ENCODE measurements at places on chromosomes 1 and 21.

DNA sequence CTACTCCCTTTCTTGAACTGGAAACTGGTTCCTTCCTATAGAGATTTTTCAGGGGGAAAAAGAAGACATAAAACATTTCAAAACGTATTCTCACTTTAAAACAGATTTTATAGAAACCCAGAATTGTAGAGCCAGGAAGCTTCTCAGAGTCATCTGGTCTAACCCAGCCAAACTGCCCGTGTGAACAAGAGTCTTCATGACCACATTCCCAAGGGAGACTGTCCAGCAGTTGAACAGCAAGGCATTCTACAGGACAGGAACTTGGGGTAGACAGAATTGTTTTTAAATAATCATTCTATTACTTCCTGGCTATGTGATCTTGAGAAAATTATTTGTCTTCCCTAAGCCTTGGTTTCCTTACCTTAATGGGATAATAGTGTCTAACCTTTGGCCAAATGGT lies 163.5 kb upstream of the IVNS1ABP start:
- no peak for DNase-seq

- DNase-seq: no peak
Measured at GRCh38 chr1:185017338-185017737, 28.0 kb upstream of the RNF2 start.

- no peak for DNase-seq
Measured at GRCh38 chr21:28953247-28953646, 39.4 kb downstream of the LTN1 start.

DNA sequence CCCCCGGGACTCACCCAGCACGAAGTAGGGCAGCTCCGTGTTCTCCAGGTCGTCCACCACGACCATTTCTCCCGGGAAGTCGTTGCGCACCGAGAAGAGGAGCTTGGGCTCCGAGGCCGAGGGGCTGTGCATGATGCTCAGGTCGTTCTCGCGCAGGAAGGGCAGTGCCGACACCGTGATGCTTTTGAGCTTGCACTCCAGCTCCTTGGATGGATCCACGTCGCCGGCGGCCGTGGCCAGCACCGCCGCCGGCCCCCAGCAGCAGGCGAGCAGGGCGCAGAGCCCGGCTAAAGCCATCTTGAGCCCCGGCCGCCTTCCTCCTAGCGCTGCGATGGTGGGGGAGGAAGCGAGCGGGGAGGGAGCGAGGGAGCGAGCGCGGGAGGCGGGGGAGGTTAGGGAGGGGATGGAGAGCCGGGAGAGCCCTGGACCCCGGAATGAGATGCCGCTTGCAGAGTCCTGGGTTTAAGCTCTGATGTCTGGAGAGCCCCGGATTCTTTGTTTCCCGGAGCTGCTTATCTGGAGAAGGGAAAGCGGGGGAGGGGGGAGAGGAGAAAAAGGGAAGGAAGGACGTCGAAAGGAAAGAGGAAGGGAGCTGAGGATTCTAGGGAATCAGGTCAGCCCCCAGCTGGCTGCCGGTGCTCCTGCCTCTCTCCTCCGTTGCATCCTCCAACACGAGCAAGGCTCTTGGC lies at the start of gene ASTN1:
Gene ASTN1, minus strand, starts transcription at position 333 of the 689 bp plus-strand sequence. Its CDS starts 36 bp downstream, at position 297.
- no peak for DNase-seq

DNA sequence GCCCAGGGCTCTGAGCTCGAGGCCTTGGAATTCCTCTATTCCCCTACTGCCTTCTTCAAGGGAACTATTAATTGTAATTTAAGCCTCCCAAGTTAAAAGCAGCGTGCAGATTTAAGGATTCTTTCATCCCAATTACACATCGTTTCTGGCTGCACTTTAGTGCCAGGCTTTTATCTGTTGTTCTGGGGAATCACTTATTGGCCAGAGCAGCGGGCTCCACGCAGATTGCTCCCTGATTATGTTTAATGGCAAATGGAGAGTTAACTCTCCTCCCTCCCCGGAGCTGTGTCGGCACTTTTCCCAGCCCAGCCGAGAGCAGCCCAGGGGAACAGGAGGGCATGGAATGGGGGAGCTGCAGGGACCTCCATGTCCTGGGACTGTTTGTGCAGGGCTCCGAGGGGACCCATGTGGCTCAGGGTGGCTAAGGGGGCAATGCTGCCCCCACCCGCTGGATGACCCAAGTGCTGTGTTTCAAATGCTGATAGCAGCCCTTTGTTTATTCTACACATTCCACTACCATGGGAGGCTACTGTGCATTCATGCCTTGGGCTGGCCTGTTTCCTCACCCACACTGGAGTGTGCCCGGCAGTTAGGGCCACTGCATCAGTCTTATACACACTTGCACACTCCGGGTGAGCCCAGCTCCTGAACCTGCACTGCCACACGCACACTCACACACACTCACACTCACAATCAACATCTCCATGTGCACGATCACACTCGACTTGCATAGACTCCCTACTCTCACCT lies 93.3 kb upstream of the POU3F1 start:
- DNase-seq: no peak

DNA sequence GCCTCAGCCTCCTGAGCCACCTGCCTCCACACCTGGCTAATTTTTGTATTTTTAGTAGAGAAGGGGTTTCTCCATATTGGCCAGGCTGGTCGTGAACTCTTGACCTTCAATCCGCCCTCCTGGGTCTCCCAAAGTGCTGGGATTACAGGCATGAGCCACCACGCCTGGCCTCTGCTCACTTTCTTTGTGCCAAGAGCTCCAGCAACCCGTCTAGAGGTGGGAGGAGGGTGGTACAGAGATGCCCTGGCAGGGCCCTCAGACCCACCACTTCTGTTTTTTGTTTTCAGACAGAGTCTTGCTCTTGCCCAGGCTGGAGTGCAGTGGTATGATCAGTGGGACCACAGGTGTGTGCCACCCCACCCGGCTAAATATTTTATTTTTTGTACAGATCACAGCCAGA lies 6.9 kb upstream of the SYNC start:
- DNase-seq: no peak
